ENCODE measurements at places on chromosomes 2 and 18.

DNA sequence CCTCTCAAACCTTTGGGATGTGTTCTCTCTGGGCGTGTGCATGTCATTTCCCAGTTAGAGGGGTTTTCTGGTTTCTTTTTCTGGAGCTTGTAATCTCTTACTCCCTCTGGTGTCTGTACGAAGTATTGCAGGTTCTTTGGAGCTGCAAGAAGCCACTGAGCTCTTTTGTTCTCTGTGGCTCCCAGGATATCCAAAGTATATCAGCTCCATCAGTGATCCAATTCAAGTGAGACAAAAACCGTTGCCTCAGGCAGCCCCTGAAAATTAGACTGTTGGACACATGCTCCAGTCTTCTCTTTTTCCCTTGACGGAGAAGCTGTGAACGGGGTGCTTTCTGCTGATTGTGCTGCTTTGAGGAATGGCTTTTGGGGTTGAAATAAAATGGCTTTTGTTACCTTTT is 59.0 kb upstream of the LDLRAD4 start:
- no peak for DNase-seq

- DNase-seq: no peak
These were observed 15.7 kb upstream of the TEX51 start for GRCh38 chr2:126882736-126883665.

- DNase-seq: no peak
These were observed 135.1 kb upstream of the TFPI start for GRCh38 chr2:187689372-187689771.

- DNase-seq: no peak
These were observed 275.1 kb downstream of the TGIF1 start for GRCh38 chr18:3725115-3725514.

DNA sequence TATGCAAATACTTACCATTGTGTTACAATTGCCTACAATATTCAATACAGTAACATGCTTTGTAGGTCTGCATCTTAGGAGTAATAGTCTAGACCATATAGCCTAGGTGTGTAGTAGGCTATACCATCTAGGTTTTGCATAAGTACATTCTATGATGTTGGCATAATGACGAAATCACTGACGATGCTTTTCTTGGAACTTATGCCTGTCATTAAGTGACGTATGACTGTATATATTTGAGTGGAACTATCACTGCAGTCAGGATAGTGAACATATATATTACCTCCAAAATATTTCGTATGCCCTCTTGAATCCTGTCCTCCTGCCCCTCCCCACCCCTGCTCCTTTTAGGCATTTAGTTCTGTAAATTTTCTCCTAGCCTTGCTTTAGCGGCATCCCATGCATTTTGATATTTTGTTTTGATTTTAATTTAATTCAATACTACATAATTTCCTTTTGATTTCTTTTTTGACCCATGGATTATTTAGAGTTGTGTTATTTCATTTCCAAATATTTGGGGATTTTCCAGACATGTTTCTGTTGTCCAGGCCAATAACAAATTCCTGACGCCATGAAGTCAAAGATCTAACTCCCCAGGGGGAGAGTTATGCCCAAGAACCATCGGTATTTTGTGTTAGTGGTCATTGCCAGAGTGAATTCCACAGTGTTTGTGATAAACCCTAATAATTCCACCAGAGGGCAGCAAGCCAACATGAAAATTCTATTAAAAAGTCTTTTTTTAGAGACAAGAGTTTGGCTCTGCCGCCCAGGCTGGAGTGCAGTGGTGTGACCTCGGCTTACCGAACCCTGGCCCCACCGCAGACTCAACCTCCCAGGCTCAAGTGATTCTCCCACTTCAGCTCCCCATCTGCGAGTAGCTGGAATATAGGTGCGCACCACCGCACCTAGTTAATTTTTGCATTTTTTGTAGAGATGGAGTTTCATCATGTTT is 24.2 kb upstream of the CASP8 start:
- no peak for DNase-seq

- no peak for DNase-seq
These were observed 15.2 kb downstream of the GPC1 start for GRCh38 chr2:240450532-240451107.

DNA sequence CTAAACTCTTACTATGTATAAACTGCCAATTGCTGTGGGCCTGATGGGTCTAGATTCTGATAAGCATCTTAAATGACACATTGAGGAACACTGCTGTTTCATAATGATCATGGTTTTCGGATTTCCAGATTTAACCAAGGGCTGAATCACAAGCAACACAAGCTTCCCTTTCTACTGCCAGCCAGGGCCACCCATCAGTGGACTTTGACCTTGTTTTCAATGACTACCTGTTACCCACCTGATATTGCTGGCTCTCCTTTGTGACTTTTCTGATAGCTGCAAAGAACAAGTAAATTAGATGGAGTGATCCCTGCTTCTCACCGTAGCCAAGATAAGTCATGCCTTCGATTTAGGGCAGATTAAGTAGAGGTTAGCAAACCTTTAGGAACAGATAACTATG is 259.0 kb downstream of the PAX3 start:
- no peak for DNase-seq

DNA sequence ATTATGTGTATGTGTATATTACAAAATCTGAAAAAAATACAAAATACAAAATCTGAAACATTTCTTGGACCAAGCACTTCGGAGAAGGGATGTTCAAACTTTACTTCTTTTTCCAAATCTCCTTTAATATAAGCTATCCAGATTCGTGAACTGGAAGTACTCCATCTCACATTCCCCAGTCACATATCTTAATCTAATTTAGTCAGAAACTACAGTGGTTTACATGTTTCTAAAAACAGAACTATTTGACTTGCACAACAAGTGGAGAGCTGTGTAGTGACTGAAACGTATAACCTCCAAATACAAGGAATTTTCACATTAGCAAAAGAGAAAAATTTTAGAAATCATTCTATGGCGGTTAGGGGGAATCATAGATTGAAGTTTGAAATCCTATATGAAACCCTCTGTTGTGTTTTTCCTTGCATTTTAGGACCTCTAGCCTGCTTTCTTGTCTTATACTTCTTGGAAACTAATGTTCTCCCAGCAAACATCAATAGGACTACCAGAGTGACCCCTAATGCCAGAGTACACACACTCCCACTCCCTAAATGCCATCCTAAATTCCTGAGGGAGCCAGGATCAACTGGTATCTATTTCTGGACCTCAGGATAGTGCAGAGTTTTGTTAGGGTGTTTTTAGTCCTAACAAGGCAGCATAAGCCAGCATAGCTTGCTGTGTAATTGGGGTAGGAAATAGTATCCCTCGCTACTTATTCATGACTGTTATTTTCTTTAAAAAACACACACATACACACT is 30.2 kb upstream of the ROCK1 start:
- DNase-seq: no peak

DNA sequence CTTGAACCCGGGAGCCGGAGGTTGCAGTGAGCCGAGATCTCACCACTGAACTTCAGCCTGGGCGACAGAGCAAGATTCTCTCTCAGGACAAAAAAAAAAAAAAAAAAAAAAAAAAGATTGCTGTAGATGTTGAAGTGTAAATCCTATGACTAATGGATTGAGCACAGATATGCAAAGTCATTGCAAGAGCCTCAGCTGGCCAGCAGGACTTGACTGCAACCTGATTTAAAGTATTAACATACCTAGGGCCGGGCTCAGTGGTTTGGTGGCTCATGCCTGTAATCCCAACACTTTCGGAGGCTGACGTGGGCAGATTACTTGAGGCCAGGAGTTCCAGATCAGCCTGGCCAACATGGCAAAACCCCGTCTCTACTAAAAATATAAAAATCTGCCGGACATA is 103.4 kb upstream of the MSH2 start:
- no peak for DNase-seq
